ENCODE measurements at places on chromosomes 7 and 10. TPM values are rescaled to one million over a fixed set of nuclear protein-coding genes. Genes with fewer than 3 reads are reported as not detected.

The GOLGA7B gene
- total RNA-seq: 2.1 TPM

The UBTD1 gene
- 3.3 TPM for total RNA-seq

The GATA3 gene
- total RNA-seq: 1.9 TPM

The PLXNA4 gene
- total RNA-seq: 4.9 TPM

The SLC26A4 gene
- 0.05 TPM for total RNA-seq

The TMEM213 gene
- total RNA-seq: 0.44 TPM

The HOGA1 gene
- total RNA-seq: 4.2 TPM

Data from motor neuron (in vitro differentiated cells).